Brain microvascular endothelial cell (primary cell): ENCODE measurements at places on chromosomes 1 and 21.
A peak's percentile ranks its signal among the peaks of the same experiment; 100 is the strongest.

DNA sequence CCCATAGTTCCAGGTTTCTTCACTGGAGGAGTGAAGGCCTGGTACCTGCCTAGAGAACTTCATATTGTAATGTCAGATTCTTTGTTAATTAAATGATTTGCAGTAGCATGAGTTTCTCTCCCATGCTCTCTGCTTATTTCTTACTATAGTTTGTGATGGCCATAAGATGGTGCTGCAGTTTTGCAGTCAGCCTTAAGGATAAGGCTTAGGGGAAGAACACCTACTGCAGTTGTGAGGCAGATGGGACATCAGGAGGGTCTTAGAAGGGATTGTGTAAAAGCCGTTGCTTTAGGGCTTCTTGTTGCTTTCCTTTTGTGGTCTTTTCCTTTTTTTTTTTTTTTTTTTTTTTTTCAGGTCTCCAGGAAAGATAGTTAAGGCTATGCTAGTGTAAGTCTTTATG, 61.8 kb downstream of the MACF1 start:
- no peak for DNase-seq

DNA sequence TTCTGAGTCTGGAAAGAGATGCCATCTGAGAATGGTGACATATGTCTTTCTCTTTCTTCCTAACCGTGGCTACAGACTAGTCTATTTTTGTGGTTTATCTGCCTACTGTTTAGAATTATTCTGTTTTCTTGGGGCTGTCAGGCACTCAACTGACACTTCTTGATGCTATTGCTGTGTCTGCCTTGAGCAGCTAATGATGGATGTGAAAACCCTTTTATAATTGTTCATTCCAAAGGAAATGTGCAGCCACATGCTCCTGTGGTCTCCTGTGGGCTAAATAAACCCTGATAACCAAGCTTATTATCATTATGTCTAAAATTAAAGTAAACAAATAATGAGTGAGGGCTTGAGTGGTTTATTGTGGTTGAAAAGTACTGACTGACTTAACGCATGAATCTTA, 52.7 kb upstream of the CXADR start:
- DNase-seq: no peak

DNA sequence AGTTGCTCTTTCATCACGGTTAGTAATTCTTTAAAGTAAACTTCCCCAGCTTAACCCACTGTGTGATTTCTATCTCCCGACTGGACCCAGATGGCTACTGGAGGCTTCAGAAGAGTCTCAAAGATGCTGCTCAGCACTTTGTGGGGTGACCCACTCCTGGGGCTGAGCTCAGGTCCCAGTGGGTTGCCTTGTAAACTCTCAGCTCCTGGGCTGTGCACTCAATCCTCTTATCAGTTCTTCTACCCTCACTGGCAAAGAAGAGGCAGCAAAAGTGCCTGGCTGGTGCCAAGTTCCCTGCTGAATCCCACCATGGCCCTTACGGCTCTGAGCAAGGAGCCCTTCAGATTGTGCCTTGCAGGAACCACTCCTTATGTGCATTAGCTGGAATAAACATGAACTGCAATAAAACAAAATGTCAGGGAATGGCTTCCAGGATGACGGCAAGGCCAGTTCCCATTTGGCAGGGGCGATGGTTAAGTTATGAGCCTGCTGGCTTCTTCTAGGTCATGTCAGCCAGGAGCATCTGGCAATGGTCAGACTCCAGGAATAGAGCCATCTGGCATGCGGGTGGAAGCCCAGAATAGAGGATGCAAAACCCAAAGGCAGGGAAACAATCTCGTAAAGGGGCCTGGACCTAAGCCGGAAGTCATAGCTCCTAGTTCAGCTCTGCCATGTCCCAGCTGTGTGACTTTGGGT, 6.8 kb downstream of the MYOC start:
- DNase-seq: no peak

DNA sequence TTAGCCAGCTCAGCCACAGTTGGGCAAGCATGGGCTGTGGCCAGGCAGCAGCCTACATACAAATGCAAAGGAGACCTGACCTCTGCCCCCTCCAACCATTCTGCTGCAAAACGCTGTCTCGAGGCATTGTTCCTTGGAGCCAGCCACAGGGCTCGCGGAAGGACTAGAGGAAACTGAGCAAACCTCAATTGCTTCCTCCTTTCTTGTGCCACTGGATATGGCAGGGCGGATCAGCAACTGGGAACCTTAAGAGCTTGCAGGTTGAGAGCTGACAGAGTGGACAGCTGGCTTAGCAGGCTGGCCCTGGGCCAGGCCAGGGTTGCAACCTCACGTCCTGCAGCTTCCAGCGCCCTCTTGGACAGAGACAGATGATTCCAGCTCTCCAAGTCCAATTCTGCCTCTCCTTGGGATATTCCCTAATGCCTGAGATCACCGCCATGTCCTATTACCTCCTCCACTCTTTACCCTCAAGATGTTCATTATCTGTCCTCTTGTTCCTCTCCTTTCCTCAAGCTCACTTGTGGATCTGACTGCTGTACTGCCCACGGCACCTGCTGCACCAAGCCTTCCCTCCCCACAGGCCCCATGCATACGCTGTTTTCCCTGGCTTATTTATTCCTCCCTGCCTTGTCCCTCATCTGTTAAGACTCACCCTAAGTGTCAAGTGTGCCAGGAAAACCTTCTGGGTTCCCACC, 67.5 kb downstream of the SDC3 start:
- no peak for DNase-seq

DNA sequence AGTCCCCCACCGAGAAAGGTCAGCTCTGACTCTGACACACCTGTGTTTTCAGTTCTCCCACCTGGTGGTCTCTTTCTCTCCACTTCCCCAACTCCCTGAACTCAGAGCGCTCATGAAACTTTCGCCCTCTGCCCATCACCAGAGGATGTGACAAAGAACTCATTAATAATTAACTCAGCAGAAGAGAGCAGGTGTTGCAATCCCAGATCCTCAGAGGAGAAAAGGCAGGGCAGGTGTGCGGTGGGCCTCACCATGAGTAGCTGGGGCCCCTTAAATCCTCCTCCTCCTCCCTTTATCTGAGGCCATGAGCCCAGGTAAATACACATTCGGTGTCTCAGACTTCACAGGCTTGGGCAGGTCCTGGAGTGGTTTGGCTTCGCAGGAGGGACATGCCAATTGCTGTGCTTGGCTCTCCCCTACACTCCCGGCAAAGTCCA, 1.7 kb upstream of the LAMB3 start:
- no peak for DNase-seq

GRCh38 chr1:235006816-235007215, 121.8 kb downstream of the TOMM20 start:
- DNase-seq: no peak

GRCh38 chr1:231165371-231165770, 3.5 kb downstream of the TRIM67 start:
- DNase-seq: peak; percentile 40

DNA sequence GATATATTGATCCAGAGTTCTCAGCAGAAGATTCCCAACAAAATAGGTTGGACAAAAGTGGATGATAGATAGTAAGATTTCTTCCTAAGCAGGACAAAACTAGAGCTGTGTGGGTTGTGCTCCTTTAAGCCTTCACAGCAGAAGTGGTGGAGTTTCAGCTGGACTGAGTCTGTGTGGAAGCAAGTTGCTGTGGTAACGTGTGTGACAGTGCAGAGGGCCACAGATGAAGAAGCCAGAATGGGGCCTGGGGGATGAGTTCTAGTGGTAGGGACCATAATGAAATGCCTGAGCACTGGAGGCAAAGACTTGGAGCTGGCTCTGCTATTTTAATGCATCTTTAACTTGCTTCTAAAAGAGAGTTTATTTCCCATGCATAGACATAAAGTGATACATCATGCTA, 238.7 kb upstream of the POGK start:
- DNase-seq: no peak

GRCh38 chr1:1072849-1073742, 1.0 kb downstream of the RNF223 start:
- DNase-seq: no peak

DNA sequence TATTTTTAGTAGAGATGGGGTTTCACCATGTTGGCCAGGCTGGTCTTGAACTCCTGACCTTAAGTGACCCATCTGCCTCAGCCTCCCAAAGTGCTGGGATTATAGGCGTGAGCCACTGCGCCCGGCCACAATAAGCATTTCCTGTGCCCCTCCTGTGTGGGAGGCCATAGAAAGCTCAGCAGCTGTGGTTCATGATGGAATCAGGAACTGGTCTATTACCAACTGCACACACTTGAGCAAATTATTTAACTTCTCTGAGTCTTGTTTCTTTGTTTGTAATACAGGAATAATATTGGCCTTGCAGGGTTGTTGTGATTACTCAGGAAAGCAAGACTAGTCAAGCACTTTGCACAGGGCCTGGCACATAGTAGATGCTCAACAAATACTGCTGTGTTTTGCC, 15.0 kb downstream of the RHBG start:
- no peak for DNase-seq

DNA sequence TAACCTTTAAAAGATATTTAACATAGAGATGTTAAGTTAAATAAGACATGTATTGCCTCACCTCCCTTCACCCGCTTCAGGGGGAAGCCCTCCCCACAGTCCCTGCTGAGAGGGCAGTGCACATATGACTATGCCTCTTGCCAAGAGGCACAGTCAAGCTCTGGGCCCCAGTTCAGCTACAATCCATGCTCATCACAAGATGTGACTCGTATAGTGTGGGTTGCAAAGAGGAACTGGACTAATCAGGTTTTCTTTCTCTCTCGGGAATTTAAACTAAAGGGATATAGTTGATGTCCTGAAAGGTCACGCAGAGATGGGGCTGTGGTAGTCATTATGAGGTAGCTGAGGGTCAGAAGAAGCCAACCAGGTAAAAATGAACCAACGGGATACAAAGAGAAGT, 35.6 kb downstream of the LYST start:
- DNase-seq: peak; percentile 20

GRCh38 chr1:58802640-58803399, 19.0 kb upstream of the JUN start:
- no peak for DNase-seq

- DNase-seq: no peak
These were observed 289.5 kb downstream of the RRAGC start for GRCh38 chr1:38569932-38570656.

- no peak for DNase-seq
These were observed 43.9 kb downstream of the SKI start for GRCh38 chr1:2271841-2272655.

- no peak for DNase-seq
These were observed 2.2 kb downstream of the NRIP1 start for GRCh38 chr21:15062606-15062965.

GRCh38 chr21:26846036-26846931, 1.1 kb upstream of the ADAMTS1 start:
- peak; percentile 63 for DNase-seq

DNA sequence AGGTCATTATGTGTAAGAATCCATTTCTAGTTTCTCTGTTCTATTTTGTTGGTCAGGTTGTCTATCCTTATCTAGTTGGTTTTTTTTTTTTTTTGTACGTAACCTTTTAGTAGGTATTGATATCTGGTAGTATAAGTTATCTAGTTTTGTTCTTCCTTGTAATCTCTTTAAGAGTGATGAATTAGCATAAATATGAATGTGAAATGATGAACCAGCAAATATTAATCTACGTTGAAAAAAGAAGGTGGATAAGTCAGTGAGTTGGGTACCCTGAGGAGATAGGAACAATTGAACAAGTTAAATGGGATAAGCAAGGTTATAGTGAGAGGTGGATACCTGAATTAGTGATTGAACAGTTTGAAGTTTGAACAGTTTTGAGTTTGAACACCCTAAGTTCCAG, 33.9 kb downstream of the TTC3 start:
- DNase-seq: no peak

GRCh38 chr1:243845888-243846287, 4.2 kb downstream of the AKT3 start:
- DNase-seq: no peak

- no peak for DNase-seq
These were observed 1.5 kb downstream of the SPATC1L start for GRCh38 chr21:46182548-46183336.

- DNase-seq: no peak
These were observed 13.7 kb downstream of the CELF3 start for GRCh38 chr1:151702936-151703335.

DNA sequence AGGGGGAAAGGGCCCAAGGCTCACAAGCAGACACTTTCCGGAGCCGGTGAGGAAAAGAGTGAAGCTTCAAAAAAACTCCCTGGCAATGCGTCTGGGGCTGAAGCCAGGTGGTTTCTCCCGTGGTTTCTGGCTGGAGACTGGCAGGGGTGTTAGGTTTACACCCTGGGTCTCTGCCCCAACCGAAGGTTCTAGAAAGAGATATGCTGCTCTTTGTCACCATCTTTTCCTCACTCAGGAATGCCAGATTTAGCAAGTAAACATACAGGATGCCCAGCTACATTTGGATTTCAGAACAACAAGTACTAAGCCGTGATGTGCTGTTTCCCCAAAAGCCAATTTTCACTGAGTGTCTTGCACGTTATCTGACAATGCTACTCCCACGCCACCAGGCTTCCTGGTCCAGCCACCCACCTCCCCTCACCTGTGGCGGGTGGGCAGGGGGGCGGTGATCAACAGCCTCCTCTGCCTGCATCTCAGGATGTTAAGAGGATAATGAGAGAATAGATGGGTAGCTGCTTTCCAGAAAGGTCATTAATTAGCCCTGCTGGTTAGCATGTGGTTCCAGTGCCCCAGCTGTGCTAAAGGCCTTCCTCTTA, 69.6 kb upstream of the OLIG2 start:
- DNase-seq: no peak

- no peak for DNase-seq
These were observed 2.1 kb downstream of the ELK4 start for GRCh38 chr1:205629751-205630150.

- DNase-seq: no peak
These were observed 27.7 kb downstream of the CXADR start for GRCh38 chr21:17540530-17540929.

DNA sequence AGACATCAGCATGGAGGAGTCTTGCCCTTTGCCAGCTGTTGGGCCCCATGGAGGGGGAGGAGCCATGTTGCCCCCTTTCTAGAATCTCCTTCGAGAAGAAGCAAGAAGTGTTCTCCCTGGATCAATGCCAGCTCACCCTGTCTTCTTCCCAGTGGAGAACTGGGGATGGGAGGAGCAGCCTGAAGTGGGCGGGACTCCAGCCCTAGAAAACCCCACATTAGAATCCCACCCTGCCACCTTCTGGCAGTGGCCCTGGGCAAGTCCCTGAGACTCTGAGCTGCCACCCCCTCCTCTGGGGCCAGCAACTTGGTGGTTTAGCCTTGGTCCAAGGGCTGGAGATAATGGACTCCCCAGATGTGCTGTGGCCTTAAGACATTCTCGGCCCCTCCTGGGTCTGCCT, 51.7 kb downstream of the PAX7 start:
- no peak for DNase-seq

DNA sequence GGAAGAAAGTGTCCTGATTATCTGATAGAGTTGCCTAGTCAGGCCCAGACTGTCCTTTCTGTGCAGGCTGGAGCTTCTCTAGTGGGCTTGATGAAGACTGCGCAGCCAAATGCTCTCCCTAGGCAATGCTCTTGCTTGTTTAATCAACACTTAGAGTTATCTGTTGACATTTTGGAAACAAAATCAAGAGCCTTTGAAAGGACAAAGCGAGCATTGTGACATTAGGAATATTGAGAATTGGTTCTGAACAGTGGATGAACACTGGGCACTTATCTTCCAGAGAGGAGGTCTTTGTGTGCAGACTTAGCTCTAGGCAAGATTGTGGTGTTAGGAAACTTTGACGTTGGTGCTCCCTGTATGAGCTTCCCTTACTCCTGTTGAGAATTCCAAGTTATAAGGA, 94.5 kb downstream of the DNTTIP2 start:
- no peak for DNase-seq

GRCh38 chr1:67552336-67552759, 122.1 kb upstream of the SERBP1 start:
- DNase-seq: no peak
